ENCODE measurements at places on chromosomes 11 and 22.
A peak's percentile ranks its signal among the peaks of the same experiment; 100 is the strongest.

DNA sequence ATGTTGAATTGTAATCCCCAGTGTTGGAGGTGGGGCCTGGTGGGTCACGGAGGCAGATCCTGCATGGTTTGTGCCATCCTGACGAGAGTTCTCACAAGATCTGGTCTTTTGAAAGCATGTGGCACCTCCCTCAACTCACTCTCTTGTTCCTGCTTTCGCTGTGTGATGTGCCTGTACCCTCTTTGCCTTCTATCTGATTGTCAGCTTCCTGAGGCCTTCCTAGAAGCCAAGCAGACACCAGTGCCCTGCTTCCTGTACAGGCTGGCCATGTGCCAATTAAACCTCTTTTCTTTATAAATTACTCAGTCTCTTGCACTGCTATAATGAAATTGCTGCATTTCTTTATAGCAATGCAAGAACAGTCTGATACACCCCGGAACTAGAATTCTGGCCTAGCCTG lies 13.1 kb downstream of the PTPN5 start:
- DNase-seq = no peak

GRCh38 chr11:15161790-15162189 lies 47.1 kb downstream of the INSC start:
- DNase-seq = no peak

- peak; percentile 81 for DNase-seq
Observed at GRCh38 chr22:36331306-36331911, 56.4 kb downstream of the MYH9 start.

- DNase-seq = no peak
Observed at GRCh38 chr11:12677131-12677530, 2.9 kb downstream of the TEAD1 start.

DNA sequence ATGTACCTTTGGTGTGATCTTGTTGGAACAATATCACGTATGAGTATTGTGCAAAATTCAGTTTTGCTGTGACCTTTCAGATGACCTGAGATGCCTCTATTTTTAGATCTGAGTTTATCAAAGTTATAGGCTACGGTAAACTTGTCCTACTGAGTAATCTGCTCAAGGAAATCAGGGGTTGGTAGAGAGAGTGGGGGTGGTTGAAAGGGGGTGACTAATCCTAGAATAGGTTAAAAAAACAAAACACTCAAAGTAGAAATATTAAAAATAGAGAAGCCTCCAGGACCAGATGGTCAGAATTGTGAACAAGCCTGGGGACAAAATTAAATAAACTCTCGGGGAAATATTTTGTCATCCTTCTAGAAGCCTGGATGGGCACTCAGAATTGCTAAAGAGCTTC lies 59.9 kb upstream of the C11orf87 start:
- DNase-seq = no peak

DNA sequence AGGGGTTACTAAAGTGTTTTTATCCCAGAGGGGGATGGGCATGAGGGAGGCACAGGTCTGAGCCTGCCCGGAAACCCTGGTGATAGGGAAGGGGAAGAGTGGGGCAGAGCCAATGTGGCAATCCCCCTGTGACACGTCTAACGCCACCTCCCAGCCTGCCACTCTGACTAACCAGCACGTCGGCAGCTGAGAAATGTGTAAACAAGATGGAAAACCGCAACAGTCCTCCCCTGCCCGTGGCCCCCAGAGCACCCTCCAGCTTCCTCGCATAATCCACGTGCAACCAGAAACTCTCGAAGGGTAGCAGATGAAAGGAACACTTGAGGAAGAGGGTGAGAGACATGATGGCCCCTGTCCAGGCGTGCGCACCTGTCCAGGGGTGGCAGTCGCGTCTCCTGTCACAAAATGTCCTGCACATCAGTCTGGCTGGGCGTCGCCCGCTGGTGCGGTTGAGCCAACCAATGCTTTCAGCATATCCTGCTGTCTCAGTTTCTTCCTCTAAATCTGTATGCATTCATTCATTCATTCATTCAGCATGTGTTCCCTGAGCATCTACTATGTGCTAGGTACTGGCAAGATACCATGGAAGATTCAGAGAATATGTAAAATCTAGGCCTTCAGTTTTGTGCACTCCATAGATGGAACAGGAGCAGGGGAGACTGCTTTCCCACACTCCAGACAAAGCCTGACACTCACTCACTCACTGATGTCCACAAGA lies 4.5 kb downstream of the TMPRSS4 start:
- no peak for DNase-seq

GRCh38 chr11:130300567-130300966 lies 14.2 kb downstream of the ZBTB44 start:
- DNase-seq = no peak

GRCh38 chr11:95816037-95816436 lies 25.7 kb downstream of the CEP57 start:
- no peak for DNase-seq

DNA sequence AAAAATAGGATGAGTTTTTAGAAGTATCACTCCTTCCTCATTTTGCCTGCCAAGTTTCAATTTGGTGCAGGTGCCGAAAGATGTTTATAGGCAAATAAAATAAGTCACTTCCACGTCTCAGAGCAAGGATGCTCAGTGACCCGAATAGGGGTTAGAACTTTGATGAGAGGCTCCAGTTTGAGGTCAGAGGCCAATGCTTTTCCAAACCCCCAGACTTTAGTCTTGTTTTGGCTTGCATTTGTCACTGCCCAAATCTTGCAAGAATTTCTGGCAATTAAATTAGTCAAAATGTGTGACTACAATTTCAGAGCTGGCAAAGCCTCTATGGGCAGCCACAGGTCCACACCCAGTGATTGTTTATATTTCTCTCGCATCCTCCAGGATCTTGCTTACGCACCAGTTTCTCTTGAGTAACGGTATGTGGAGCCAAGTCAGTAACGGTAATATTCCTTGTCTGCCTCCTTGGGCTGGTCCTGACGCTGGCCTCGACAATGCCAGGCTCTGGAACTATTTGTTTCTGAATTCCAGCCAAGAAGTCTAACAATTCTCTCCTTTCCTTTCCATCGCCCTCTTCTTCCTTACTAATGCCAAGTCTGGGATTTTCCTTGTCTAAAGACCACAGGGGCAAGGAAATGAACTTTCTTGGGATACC lies 9.9 kb upstream of the NUP160 start:
- DNase-seq = no peak

GRCh38 chr11:1880746-1881441 lies 10.8 kb downstream of the PRR33 start:
- no peak for DNase-seq

- DNase-seq = no peak
Observed at GRCh38 chr11:71453918-71454304, 908 bp downstream of the NADSYN1 start.

- DNase-seq = no peak
Observed at GRCh38 chr22:24526191-24526590, 28.7 kb downstream of the GUCD1 start.

DNA sequence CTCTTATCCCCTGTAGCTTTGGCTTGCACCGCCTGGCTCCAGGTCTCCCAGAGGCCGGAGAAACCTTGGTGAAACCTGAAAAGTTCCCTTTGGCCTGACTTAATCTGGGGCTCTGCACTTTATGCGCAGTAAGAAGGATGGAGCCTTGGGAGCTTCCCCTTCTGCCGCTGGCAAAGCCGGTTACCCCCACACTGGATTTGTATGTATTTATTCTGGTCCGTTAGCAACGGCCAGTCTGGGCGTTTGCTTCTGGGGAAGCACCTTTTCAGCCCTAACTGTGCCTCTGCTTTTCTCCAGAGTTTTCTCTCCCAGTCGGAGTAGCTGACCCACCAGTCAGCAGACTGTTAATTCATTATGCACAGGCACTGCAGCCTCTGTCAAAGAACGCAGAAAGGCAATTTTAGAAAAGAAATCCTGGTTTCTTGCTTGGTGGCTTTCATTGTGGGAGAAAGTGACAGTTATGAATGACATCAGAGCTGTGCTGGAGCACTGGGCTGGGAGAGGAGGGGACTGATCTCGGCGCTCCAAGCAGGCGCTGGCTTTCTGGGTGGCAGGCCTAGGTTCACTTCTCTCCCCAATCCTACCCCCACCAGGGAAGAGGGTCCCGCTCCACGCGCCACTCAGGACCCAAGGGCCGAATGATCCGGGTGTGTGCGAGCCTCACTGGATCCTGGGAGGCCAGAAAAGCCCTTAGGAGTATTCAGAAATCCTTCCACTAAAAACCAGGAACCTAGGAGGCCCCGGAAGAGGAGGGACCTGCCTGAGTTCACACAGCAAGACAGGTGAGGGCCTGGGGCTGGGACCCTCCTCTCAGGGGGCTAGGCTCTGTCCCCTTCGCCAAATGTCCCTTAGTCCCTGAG lies 70.2 kb downstream of the RTL6 start:
- DNase-seq = no peak

- DNase-seq = no peak
Observed at GRCh38 chr11:45817191-45817590, 12.2 kb downstream of the SLC35C1 start.

- DNase-seq = peak; percentile 56
Observed at GRCh38 chr22:30290342-30291057, 1.2 kb upstream of the CASTOR1 start.

DNA sequence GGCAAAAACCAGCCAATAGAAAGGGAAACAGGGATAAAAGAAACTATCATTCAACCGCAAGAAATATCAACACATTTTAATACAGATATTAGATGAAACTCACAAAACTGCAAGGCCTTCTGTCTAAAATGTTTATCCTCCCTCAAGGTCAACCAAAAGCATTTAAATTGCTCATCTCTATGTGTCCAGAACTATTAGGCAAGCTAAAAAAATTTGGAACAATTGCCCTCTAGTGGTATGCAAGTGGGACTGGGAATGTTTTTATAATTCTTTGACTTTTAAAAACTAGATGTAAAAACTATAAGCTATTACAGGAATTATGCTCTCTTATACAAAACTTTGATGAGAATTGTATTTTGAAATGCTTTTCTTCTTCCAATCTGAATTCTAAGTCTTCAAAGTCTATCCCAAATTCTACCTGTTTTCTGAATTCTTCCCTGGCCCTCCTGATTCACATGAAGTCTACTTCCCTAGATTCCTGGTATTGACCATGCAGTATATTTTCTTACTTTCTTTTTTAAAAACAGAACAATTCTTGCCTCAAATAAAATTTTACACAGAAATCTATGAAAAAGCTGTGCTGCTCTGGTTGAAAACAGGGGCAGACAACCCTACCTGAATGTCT lies 4.9 kb downstream of the CWC15 start:
- no peak for DNase-seq

DNA sequence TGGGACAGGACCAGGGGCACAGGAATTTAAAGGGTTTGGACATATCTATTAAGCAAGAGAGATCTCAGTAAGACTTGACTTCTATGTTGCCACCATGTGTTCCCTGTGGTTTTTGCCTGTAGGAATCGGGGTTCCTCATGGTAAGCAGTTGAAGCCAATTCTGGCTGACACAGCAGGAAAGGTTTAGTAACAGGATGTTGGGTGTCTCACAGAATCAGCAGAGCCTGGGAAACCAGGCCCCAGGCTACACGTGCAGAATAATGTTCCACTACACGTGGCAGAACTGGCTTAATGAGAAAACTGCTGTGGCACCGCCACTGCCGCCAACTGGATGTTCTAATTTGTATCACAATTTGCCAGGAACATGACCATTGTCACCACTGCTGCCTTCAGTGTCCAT lies 264.6 kb upstream of the PLET1 start:
- DNase-seq = no peak

- no peak for DNase-seq
Observed at GRCh38 chr11:98296091-98296880, 724.5 kb upstream of the CNTN5 start.

GRCh38 chr11:130828741-130829140 lies 87.5 kb downstream of the SNX19 start:
- no peak for DNase-seq

DNA sequence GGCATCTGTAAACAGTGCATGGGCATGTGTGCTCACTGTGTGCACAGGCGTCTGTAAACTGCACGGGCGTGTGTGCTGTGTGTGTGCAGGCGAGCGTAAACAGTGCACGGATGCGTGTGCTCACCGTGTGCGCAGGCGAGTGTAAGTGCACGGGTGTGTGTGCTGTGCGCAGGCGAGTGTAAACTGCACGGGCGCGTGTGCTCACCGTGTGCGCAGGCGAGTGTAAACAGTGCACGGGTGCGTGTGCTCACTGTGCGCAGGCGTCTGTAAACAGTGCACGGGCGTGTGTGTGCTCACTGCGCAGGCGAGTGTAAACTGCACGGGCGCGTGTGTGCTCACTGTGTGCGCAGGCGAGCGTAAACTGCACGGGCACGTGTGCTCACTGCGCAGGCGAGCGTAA lies 22.4 kb downstream of the RNH1 start:
- no peak for DNase-seq

DNA sequence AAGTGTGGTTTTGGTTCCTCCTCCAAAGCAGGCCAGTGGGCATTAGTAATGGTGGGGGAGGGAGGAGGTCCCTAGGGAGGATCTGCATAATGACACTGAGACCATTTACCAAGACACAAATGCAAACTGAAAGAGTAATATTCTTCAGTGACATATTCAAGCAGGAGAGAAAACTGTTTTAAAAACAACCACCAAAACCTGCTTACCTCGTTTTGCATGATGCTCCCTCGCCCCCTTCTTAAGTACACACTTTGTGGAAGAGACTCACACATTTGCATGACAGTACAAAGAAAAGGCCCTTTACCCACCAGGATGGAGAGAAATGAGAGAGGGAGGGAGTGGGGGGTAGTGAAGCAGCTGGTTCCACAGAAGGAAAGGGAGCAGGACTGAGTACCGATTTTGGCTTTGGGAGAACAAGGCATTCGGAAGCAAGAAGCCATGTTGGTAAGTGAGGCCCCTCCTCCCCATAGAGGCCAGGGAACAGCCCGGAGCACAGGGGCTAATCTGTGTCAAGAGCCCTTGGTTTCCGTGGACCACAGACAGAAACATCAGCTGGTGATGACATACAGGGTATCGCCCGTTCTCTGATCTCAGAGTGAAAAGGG lies 13.0 kb upstream of the OPCML start:
- no peak for DNase-seq

DNA sequence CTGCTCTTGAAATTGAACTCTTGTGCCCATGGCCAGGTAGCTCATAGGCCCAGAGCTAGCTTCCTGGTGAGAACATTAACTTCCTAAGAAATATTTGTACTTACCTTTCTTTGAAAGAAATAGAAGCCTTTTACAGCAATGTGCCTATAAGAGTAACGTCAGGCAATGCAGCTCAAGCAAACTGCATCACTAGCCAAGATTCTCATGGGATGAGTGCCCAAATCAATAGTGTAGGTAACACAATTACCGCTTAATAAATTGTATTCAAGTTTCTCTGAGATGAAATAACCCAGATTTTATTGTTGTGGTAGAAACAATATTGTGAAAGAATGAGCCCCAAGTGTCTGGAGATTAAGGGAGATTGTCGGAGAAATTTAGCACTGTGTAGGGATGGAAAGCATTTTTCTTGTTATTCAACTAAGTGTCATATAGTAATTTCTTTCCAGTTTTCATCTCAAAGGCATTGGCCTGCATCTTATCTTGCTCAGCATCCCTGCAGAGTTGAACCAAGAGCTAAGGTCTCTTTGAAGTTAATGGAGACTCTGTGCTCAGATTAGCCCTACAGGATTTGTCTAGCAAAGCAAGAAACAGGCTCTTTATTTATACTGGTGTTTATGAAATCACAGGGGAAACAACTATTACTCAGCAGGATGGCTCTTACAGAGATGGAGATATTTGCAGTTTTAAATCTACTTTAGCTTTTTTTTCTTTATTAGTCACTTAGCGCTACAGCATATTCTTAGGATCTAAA lies 321.0 kb upstream of the PDGFD start:
- no peak for DNase-seq
